ENCODE measurements at places on chromosomes 16 and 17.

DNA sequence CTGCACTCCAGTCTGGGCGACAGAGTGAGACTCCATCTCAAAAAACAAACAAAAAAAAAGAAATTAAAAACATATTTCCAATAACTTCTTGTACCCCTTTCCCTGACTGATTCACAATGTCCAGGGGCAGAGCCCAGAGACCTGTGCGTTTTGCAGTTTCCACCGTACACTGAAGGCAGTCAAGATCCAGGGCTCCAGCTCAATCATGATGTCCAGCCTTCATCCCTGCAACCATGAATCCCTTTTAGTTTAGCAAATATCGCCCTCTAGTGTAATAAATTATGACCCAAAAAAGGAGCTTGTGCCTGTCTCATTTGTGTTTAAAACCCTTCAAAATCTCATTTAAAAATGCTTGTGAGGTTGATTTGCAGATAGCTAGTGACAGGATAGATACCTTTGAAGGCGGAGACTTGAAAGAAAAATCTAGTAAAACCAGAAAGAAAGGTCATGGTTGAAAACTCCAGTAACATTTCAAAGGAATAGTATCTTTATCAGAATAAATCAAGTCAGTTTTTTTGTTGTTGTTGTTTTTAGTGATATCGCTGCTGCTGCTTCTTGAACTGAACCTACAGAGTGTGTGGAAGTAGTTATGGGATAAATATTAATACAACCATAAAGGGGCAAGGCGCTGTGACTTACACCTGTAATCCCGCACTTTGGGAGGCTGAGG lies 3.7 kb upstream of the ERN1 start:
- H3K36me3 ChIP-seq: no peaks in the 10 kb centered on the region
- H3K4me3 ChIP-seq: no peak overlapping the region
- no peak for DNase-seq

- peaks cover 3% of the 10 kb centered on the region for H3K27me3 ChIP-seq
- H3K4me3 ChIP-seq: no peak overlapping the region
- no peak overlapping the region for H3K27ac ChIP-seq
- H3K36me3 ChIP-seq: peaks cover 5% of the 10 kb centered on the region
Observed at GRCh38 chr17:19332371-19333131, 30.0 kb downstream of the B9D1 start.

GRCh38 chr17:49157784-49158183 lies 25.2 kb downstream of the B4GALNT2 start:
- H3K4me3 ChIP-seq: no peak overlapping the region
- no peaks in the 10 kb centered on the region for H3K36me3 ChIP-seq
- peaks cover 11% of the 10 kb centered on the region for H3K27me3 ChIP-seq
- no peak overlapping the region for H3K27ac ChIP-seq
- H3K4me1 ChIP-seq: no peaks in the 10 kb centered on the region

DNA sequence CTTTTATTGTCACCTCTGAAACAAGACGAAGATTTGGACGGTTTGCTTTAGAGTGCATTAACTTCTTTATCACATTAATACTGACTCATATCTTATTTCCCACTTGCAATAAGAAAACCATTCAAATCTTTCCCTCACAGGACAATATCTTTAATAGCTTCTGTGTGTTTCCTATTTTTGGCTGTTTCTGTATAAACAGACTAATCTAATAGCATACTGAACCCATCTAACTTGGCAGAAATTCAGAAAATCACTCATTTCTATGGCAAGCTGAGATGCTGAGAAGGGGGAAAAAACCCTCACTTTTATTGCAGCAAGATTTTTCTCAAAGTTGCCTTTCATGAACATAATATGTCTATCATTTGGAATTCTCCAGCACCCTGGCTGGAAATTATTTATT lies 524.9 kb downstream of the WWOX start:
- peaks cover 5% of the 10 kb centered on the region for H3K36me3 ChIP-seq
- no peak overlapping the region for H3K27ac ChIP-seq
- no peak overlapping the region for H3K4me3 ChIP-seq
- H3K27me3 ChIP-seq: no peaks in the 10 kb centered on the region

GRCh38 chr17:47720196-47720595 lies 12.8 kb upstream of the TBX21 start:
- peaks cover 6% of the 10 kb centered on the region for H3K27me3 ChIP-seq
- no peak overlapping the region for H3K27ac ChIP-seq
- H3K4me1 ChIP-seq: peaks cover 47% of the 10 kb centered on the region
- no peak overlapping the region for H3K4me3 ChIP-seq
- H3K36me3 ChIP-seq: no peaks in the 10 kb centered on the region

GRCh38 chr17:44848961-44849489 lies 1.3 kb downstream of the HIGD1B start:
- no peak overlapping the region for H3K4me3 ChIP-seq
- H3K4me1 ChIP-seq: no peaks in the 10 kb centered on the region
- H3K36me3 ChIP-seq: peaks cover 12% of the 10 kb centered on the region
- H3K27ac ChIP-seq: no peak overlapping the region
- no peak for DNase-seq

DNA sequence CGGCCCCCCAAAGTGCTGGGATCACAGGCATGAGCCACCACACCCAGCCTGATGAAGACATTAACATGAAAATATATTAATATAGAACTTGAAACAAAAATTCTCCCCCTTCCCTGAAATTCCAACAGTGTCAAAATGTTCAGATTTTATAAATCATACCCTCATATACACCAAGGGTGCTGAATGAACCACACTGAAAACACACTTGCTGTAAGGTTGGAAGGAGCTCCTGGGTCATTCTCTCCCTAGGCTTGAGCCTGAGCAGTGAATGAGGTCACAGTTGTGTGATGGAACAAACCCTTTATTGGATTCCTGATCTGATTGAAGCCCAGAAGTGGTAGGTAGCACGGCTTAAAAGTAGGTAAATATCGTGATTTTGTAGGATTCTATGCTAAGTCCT lies at the start of gene EFCAB3:
TSS of gene EFCAB3 (plus strand) at position 301 of the 400 bp plus-strand sequence. CDS start 2,427 bp downstream, outside the sequence.
- DNase-seq: no peak
- no peak within 1 kb of the TSS for H3K27ac ChIP-seq
- H3K36me3 ChIP-seq: no peaks in the 10 kb centered on the region
- H3K27me3 ChIP-seq: peaks cover 1% of the 10 kb centered on the region
- H3K4me1 ChIP-seq: no peaks in the 10 kb centered on the region

GRCh38 chr16:57944970-57945739 lies 25.8 kb downstream of the CNGB1 start:
- no peaks in the 10 kb centered on the region for H3K36me3 ChIP-seq
- no peak for DNase-seq
- H3K27ac ChIP-seq: no peak overlapping the region
- H3K27me3 ChIP-seq: peaks cover 4% of the 10 kb centered on the region
- no peak overlapping the region for H3K4me3 ChIP-seq

DNA sequence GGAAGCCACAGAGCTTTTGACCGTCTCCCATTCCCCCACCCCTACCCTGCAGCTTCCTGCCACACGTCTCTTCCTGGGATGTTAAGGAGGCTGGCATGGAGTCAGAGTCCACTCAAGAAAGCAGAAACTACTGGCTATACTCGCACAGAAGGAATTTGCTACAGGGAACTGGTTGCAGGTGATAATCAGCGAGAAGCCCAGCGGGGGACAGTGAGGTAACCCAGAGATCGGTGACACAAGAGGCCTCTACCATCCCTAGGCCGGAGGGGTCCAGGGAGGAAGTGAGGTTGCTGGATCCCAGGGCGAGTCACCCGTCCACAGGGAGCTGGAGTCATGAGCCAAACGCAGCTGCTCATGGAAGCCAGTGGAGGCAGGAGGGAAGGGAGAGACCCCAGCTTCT lies 93.7 kb downstream of the SDK2 start:
- no peak for DNase-seq
- no peak overlapping the region for H3K27ac ChIP-seq
- H3K4me3 ChIP-seq: no peak overlapping the region
- peaks cover 34% of the 10 kb centered on the region for H3K4me1 ChIP-seq

DNA sequence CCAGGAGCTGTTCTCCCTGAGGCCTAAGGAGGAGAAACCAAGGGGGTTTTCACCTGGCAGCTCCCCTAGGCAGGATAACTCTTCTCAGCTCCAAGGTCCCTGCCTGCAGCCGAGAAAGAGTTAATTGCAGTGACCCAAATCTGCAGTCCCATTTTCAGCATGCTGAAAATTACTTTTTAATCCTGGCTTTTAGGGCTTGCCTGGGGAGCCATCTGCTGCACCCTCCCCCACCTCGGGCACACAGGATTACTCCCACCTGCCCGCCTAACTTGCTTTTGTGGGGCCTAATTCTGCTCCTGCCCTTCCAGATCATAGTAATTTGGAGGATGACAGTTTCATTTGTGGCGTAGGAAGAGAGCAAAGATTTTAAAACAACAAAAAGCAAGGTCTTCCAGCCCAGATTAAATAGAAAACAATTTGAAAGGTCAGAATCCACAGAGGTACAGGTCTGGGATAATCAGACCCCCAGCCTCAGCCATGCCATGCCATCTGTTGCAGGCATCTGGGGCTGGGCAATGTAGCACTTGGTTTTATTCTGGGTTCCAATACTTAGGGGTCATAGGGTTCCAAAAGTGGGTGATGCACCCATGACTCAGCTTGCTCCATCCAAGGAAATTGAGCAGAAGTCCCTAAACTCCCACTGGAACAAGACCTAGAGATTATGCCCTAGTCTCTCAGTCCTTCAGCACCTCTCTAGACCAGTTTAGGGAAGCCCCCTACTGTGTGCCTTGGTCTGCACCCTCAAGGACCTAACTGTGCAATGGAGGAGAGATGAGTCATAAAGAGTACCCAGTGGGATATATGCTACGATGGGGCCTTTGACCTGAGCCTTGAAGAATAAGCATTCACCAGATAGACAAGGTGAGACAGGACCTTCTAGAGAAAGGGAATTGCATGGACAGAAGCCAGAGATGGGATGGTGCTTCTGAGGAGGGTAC lies 64.5 kb upstream of the NLK start:
- no peak for DNase-seq
- no peak overlapping the region for H3K4me3 ChIP-seq

DNA sequence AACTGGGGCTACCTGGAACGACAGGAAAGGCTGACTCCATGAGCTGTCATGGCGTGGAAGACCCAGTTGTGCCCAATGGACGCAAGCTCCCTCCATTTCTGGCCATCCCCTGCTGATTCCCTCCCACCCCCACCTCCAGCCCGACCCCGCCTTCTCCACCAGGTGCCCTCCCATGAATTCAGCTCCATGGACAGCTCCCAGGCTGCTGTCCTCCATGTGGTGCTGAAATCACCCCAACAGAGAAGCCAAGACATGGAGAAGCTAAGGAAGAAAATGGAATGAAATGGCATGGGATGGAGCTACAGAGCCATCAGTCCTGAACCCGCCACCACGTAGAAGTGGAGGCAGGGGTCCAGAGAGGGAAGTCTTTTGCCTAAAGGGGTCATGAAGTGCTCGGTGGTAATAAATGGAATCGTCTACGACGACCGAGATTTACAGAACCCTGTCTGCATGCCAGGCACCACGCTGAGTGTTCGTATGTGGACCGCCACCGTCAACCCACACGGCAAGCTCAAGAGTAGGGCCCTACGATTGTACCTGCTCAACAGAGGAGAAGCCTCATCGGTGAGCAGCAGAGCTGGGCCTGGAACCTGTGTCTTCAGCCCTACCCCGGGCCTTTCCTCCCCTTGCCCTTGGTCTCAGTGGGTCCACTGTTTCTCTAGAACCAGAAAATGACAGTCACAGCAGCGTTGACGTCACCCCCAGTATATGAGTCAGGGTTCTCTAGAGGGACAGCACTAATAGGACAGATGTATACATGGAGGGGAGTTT lies 9.3 kb upstream of the ZC3H18 start:
- H3K4me3 ChIP-seq: no peak overlapping the region
- peaks cover 11% of the 10 kb centered on the region for H3K27me3 ChIP-seq
- peaks cover 2% of the 10 kb centered on the region for H3K36me3 ChIP-seq
- H3K4me1 ChIP-seq: peaks cover 4% of the 10 kb centered on the region

DNA sequence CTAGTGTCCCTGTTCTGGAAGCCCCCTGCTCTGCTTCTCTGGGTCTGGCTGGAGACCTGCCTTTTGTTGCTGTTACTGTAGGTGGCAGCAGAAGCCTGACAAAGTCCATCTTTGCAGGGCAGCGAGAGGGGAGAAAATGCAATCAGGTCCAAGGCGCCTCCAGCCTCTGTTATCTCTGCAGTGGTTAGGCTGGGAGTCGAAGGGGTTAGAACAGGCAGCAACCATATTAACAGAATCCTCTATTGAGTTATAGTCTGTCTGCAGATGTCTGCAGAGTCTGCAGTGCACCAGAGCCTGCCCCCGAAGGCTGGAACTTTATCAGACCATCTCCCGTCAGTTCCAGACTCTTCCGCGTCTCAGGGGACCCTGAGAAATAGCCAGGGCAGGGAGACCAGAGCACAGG lies 404.9 kb upstream of the EEF2KMT start:
- no peak for DNase-seq
- H3K27ac ChIP-seq: no peak overlapping the region
- H3K4me3 ChIP-seq: no peak overlapping the region
- H3K36me3 ChIP-seq: no peaks in the 10 kb centered on the region

DNA sequence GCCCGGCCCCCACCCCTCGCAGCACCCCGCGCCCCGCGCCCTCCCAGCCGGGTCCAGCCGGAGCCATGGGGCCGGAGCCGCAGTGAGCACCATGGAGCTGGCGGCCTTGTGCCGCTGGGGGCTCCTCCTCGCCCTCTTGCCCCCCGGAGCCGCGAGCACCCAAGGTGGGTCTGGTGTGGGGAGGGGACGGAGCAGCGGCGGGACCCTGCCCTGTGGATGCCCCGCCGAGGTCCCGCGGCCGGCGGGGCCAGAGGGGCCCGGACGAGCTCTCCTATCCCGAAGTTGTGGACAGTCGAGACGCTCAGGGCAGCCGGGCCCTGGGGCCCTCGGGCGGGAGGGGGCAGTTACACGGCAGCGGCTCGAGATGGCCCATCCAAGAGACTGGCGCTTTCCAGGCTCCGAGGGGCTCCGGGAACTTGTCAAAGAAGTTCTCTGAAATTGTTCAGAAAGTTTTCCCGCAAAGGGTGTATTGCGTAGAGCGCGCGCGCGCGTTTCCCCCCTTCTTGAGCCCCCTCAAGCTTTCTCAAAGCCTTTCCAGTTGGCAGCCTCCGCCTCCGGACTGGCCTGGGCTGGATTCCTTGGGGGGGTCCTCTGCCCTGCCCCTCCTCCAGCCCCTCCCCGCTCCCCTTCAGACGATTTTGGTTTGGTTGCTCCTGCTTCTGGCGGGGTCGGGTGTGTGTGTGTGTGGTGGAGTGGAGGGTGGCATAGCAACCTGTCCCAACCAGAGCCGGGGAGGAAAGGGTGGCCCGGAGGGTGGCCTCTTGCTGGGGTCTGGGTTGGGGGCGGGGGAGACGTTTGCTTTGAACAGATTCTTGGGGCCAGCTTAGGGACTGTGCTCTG lies 504 bp downstream of the ERBB2 start:
- no peak for DNase-seq
- peak overlapping the region; percentile 8 for H3K4me3 ChIP-seq
- H3K36me3 ChIP-seq: peaks cover 5% of the 10 kb centered on the region
- H3K27ac ChIP-seq: no peak overlapping the region
- H3K4me1 ChIP-seq: peaks cover 9% of the 10 kb centered on the region

DNA sequence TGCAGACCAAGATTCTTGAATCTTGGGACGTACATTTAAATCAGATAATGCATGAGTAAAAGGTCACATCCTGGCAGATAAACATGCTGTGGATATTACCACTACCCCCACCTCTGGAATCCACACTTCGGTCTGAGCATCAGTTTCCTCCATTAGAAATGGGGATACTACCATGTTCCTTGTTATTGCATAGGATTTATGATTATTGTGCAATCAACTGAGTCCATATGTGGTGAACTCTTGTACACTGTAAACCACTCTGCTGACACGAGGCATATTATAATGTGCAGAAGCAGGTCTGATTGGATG lies 108.7 kb downstream of the VAT1L start:
- no peak overlapping the region for H3K4me3 ChIP-seq
- no peak for DNase-seq
- H3K4me1 ChIP-seq: no peaks in the 10 kb centered on the region
- no peaks in the 10 kb centered on the region for H3K36me3 ChIP-seq
- peaks cover 3% of the 10 kb centered on the region for H3K27me3 ChIP-seq
